Effector CD8-positive, alpha-beta T cell (primary cell): ENCODE measurements at places on chromosomes 13 and 19.

GRCh38 chr13:22726726-22727125 is 454.1 kb upstream of the SGCG start:
- DNase-seq: no peak

DNA sequence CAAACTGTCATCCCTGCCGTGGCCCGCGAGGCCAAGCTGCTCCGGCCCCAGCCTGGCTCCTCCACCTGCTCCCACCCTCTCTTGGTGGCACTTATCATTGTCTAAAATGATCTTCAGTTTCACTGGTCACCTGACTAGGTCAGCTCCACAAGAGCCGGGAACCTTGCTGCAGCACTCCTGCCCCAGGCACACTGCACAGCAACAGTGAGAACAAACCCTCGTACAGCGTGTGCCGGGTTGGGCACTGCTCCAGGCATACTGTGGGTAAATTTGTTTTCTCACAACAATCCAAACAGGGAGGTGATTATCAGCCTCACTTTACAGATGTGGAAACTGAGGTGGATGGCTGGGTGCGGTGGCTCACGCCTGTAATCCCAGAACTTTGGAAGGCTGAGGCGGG is 8.9 kb downstream of the DEDD2 start:
- no peak for DNase-seq

GRCh38 chr19:15129856-15130585 is 22.8 kb downstream of the SYDE1 start:
- DNase-seq: no peak

DNA sequence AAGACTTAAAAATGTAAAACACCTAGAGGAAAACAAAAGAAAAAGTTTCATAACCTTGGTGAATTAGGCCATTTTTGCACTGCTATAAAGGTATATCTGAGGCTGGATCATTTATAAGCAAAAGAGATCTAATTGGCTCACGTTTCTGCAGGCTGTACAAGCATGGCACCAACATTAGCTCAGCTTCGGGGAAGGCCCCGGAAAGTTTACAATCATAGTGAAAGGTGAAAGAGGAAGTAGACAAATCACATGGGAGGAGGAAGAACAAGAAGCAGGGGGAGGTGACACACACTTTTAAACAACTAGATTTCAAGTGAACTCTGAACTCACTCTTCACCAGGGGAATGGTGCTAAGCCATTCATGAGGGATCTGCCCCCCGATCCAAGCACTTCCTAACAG is 1358.5 kb upstream of the PCDH9 start:
- DNase-seq: no peak
